DMS53 (cell line): ENCODE measurements at places on chromosomes 1 and 21.
A peak's percentile ranks its signal among the peaks of the same experiment; 100 is the strongest.

GRCh38 chr1:160671603-160672517 lies 25.0 kb upstream of the SLAMF1 start:
- peak; percentile 8 for DNase-seq

GRCh38 chr1:20431176-20431460 lies 54.9 kb downstream of the CAMK2N1 start:
- no peak for DNase-seq

- DNase-seq = no peak
Observed at GRCh38 chr1:201582705-201583442, 43.9 kb downstream of the NAV1 start.

DNA sequence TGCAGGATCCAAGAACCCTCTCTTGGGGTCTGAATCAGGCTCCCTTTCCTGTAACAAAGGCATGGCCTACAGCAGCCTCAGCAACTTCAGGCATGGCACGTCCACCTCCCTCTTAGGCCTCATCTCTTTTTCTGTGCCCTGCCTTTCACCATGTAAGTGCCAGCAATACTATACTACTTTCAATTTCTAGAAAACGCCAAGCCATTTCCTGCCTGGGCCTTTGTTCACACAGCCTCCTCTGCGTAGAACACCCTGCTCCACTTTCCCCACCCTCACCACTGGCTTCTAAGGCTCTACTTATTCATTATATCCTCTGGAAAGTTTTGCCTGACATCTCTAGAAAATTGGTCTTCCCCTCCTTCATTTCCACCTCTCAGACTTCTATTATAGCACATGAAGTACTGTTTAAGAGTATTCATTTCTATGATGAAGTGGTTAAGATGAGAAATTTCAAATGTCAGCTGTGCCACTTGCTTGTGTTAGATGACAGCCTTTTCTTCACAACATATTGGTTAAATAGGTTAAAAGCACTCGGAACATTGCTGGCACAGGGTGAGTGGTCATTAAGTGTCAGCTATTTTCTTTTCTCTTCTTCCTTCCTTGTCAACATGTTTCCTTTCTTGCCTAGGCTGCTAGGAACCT lies 41.6 kb upstream of the VWA5B1 start:
- DNase-seq = no peak

DNA sequence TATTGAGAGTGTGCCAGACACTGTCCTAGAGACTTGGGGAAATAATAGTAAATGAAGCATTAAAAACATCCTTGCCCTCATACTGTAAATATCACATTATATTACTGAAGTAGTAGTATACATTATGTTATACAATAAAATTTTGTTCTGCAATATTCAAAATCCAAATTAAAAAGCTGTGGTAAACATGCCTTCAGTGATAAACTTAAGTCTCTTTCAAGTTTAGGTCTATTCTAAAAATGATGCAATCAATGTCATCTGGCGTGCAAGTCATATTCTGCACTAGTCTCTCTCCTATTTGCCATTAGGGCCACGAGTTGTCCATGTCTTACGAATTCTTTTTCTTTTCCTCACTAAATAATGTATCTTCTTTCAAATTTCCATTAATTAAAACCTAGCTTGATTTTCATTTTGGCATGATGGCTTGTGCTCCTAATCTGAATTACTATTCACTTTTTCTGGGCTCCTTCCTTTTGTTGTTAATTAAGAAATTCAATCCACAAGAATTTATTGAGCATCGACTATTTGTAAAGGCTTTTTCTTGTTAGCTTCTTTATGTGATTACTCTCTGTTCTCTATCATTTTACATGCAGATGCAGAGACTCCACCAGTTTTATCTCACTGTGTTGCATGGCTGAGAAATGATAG lies 130.7 kb downstream of the COQ8A start:
- DNase-seq = no peak

- no peak for DNase-seq
Observed at GRCh38 chr1:230326971-230327891, 98.9 kb downstream of the PGBD5 start.

- DNase-seq = no peak
Observed at GRCh38 chr1:78080767-78081166, 35.0 kb downstream of the GIPC2 start.

DNA sequence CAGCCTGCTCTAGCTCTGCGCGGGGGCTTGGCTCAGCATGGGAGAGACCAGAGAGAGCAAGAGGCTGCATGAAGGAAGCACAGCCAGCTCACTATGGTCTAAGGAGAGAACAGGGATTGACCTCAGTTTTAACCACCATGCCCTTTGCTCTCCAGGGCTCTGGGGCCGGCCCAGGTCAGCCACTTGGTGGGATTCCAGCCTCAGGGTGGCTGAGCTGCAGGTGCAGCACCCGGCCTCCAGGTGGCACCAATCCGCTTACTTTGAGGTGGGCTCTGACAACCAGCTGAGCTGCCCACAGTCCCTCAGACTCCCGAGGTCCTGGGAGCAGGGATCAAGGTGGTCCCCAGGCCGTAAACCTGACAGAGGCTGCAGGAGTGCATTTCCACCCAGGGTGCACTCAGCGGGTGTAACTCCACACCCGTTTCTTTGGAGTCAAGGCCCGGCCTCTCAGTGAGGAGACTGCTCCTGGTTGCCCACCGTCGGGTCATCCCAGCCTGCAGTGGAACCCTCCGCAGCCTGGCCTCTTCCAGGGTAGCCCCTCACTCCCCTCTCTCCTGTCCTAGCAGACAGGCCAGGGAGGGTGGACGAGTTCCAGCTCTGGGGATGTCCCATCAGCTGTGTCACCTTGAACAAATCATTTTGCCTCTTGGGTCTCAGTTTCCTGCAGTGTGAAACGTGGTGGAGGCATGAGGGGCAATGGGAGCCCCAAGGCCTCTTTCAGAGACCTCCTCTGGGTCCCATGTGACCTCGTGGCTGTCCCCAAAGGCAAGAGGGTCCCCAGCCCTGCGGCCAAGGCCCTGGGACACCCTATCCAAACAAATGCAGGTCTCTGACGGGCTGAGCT lies 607 bp upstream of the LGR6 start:
- peak; percentile 80 for DNase-seq

- DNase-seq = peak; percentile 66
Observed at GRCh38 chr1:2334883-2335534, 56.3 kb downstream of the MORN1 start.

- no peak for DNase-seq
Observed at GRCh38 chr1:41571041-41571440, 86.6 kb upstream of the EDN2 start.

GRCh38 chr1:6969106-6969505 lies 183.9 kb downstream of the CAMTA1 start:
- DNase-seq = no peak
